ENCODE measurements at places on chromosomes 7 and 10.

- no peak for DNase-seq
These were observed 35.0 kb downstream of the ZFAND2A start for GRCh38 chr7:1124816-1125602.

DNA sequence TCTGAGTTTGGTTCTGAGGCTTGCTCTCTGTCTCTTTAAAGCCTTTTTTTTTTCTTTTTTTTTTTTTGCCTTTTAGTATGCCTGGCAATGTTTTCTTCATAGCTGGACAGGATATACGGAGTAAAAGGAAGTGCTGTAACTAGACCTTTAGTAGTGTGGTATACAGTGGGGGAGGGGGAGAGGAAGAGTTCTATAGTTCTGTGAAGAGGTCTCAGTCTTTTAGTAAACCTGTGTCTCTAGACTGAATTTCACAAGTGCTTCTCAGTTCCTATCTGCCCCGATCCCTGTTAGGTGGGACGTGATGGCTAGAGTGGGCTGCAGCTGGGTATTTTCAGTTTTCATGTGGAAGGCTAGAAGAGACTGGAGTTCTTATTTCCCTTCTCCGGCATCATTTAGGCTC is 3.1 kb upstream of the ABCC2 start:
- no peak for DNase-seq

DNA sequence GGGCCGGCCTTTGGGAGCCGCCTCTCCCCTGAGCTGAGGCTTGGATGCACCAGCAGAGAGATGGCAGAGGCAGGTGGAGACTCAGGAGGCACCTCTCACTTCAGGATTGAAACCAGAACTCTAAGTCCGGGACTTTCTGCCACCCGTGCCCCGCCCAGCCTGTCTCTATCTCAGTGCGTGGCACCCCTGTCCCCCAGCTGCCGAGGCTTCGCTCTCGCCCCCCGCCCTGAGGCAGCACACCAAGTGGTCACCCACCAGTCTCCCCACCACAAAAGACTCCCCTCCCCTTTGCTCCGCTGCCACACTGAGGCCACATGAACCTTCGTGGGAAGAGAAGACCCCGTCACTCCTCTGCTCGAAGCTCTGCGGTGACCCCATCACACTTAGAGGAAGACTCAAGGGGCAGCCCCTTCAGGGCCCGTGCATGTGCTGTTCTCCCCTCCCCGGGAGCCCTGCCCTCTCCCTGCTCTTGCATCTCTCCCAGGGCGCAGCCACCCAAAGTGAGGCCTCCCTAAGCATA is 166.7 kb downstream of the PRKAG2 start:
- DNase-seq, result no peak

DNA sequence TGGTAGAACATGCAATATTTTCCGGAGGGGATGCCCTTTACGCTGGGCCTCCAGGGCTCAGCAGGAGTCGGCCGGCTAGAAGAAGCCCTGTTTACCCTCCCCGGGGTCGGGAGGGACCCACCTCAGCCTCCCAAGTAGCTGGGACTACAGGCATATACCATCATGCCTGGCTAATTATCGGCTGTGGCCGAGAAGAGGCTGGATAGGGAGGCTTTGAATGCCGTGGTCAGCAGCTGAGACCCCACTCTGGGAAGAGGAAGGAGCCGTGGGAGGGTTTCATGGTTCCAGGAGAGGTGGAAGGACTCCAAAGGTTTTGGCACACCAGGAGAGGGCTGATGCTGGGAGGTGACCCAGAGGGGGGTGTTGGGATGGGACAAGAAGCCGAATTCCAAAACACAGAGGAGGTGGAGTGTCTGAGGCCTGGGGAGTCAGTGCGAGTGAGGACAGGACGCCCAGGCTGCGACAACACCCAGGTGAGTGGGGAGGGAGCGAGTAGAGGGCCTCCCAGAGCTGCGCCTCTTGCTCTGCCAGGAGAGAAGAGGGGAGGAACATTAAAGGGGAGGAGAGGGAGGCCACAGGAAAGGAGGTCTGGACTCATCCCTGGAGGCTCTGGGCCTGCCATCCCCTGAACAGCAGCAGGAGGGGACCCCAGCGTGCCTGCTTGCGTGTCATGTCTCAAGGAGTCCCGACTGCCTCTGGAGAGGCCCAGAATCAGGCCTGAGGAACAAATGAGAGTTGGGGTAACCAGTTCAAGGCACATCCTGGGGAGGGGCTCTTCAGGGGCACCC is 19.6 kb downstream of the GRID2IP start:
- no peak for DNase-seq

DNA sequence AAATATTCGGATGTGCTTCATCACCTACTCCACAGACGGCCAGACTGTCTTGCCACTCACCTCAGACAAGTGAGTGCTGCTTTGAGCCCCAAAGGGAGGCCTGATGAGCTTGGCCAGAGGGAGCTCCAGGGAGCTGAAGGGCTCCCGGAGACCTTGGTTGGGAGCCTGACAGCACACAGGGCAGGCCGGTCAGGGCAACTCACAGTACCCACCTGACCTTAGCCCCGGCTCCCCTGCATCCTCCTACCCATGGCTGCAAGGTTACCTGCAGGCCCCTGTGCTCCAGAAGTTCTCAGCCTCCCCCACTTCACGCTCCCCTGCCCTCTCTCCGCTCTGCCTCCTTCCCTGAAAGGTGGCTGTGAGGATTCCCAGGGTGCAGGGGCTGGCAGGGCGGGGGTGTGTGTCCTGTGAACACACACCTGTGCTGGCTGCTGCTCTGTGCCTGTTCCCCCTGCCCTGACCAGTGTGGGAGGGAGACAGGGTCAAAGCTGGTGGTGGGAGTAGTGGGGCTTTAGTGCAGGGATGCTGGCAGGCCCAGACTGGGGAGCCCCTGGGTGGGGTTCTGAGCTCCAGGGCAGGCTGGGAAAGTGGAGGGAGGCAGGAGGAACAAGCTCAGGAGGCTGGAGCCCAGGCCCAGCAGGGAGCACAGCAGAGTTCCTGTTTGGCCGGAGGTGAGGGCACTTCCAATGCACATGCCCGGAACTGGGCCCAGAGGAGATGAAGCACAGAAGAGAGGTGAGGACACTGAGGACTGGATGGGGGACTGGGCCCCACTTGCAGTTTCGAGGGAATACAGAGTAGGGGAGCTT is 7.2 kb downstream of the ANTXRL start:
- DNase-seq, result no peak

DNA sequence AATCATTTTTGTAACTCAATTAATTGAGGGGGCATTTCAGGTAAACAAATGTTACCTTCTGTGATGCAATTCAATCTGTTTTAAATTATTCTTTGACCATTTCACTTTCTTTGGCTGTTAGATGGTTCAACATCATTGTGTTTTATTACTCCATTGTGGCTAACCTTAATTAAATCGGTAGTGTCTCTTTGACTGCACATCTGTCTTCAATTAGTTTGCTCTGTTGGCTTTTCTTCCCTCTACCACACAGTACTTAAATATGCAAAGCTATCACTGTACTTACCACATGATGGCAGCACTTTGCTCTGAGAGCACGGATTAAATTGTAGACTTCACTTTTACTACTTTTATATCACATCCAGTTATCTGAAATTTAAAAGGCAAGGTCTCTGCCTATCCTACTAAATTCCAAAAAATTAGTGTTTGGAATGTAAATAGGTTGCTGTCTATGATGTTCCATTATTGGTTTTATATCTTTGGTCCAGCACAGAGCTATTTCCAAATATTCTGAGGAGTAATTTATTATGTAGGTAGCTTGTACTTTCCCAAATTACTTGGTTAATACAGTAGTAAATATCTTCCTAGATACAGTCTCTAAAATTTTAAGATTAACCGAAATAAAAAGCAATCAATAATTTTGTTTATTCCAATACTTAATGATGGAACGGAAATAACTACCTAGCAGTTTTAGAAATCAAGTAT is 352.0 kb downstream of the PCLO start:
- DNase-seq, result no peak

GRCh38 chr7:74573512-74573911 is 84.0 kb upstream of the GTF2I start:
- DNase-seq, result no peak

- DNase-seq, result no peak
These were observed 435.4 kb downstream of the KIF20B start for GRCh38 chr10:90136731-90137316.

DNA sequence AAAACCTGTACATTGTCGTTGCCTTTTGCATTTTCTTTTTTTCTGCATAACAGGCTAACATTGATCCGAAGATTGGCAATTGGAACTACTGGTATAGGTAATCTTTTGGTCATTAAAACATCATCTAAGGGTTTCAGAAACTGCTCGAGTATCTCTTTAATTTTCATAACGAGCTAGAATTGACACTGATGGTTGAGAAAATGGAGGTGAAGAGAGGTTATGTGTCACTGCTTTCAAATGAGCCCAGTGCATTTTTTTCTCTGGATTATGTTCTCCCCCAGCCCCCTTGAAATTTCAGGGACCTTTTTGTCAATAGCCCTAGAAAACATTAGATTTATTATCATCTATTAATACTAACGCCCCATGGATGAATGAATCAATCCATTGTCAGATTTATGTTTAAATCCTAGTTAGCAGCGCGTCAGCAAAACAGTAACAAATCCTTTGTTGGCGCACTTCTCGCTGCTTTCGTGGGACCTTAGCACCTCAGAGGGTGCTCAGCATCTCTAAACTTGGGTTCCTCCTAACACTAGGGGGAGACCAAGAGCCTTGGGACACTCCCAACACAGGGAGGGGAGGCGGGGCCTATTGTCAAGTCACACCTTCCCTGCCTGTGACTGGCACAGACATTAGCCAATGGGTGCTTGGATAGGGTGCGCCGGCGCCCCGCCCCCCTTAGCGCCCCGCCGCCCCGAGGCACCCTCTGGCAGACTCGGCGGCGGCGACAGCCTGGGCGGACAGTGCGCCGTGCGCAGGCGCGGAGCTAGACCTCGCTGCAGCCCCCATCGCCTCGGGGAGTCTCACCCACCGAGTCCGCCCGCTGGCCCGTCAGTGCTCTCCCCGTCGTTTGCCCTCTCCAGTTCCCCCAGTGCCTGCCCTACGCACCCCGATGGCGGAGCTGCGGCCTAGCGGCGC is at the start of gene SUFU:
Gene SUFU (plus strand): TSS at position 709 of the 915 bp plus-strand sequence. CDS start 181 bp downstream, at position 890.
- peak; percentile 98 for DNase-seq

DNA sequence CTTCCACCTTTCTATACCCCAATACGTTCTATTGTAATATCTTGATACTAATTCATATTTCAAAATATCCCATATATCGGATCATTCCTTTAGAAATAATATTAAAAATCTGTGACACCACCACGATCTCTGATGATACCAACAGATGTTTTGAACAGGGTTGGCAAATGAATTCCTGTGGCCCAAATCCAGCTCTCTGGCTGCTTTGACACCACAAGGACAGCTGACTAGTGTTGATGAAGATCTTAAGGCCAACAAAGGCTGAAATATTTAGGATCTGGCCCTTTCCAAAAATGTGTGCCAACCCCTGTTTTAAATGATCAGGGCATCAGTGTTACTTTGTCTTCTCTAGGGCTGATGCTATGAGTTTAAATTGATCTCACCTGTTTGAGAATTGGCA is 380.7 kb upstream of the PFKP start:
- DNase-seq, result no peak

GRCh38 chr7:94421681-94422080 is 27.0 kb downstream of the COL1A2 start:
- no peak for DNase-seq

- no peak for DNase-seq
These were observed 26.1 kb downstream of the LCOR start for GRCh38 chr10:96858038-96858705.

GRCh38 chr7:156129522-156129921 is 317.3 kb upstream of the SHH start:
- DNase-seq, result no peak

GRCh38 chr7:157016352-157017041 is 6.0 kb upstream of the MNX1 start:
- DNase-seq, result no peak

DNA sequence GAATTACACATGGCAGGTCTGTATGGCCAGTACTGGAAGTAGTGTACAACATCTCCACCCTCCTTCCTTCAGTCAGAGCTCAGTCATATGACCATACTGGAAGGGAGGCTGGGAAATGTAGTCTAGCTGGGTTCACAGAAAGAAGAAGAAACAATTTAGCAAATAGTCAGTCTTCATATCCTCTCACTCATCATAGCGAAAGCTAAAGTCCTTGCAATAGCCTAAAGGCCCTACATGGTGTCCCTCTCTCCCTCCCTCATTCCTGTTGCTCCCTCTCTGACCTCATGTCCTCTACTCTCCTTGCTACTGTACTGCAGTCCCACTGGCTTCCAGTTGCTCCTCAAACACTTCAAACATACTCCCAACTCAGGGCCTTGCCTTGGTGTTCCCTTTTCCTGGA is 4.3 kb upstream of the CALU start:
- DNase-seq, result no peak

DNA sequence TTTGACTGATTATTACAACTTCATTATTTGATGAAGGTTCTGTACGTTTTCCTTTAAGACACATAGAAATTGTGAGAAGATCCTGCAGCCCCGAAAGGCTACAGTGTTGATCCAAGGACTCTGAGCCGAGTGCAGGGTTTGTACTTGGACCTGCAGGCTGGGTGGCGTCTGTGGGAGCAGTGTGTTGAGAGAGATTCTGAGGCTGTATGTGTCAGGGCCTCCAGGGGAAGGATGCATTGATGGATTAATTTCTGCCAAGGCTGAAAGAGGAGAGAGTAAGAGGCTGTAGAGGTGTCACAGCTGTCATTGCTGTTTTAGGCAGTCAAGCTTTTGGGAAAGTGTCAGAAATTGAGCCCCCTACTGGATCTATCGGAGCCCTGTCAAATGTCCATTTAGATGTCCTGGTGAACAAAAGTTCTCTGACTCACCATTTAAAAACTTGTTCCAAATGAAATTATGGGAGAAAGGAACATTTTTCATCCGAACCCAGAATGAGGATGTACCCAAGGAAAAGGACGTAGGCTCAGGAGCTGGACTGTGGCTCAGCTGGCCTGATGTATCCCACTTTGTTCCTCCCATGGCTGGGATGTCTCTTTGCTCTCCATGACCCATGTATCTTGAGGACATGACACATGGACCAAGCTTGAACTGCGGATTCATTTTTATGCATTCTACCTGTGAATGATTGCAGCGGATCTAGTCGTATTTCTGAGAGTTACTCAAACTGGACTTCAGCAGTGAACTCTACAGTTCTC is 102.2 kb downstream of the TCF7L2 start:
- no peak for DNase-seq

DNA sequence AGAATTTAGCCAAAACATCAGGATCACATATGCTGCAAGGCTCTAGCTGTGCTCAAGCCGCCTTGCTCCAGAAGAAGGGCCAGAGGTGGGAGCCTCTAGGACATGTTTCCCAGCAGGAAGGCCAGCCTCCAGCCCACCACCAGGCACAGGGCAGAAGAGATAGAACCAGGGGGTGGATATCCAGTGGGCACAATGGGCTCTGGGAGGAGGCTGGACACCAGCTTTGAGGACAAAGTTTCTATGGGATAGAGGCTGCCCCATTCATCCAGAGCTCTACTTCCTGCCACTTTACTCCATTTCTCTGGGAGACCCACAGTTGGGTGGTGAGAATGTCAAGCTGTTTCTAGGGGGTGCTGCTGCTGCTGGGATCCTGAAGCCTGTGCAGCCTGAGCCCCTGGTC is 77.1 kb downstream of the ARHGAP22 start:
- DNase-seq, result no peak

GRCh38 chr7:133650069-133650468 is 397.2 kb downstream of the EXOC4 start:
- DNase-seq, result no peak

All from naive thymus-derived CD4-positive, alpha-beta T cell (primary cell).